ENCODE measurements at places on chromosomes 5 and 9. TPM values are rescaled to one million over a fixed set of nuclear protein-coding genes. Genes with fewer than 3 reads are reported as not detected.

Gene SLC6A18
- total RNA-seq = not detected

Gene STC2
- 12.0 TPM for total RNA-seq

Gene EPB41L4B
- total RNA-seq = 71.6 TPM

DNA sequence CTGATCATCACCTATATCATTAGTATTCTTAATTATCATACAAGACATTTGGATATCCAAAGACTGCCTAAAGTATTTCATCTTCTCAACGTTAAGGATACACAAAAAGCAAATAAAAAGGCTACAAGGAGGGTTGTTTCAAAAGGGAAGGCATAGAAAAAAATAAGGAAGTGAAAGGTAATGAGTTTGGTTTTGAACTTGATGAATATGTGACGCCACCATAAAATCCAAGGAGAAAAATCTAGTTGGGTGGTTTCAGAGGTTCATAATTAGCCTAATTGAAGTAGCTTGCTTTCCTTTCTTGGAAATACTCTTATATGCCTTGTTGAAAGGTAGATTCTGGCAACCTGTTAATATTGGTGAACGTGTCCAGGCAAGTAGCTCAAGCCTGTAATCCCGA lies 96.1 kb upstream of the SGCD start:
- no peaks in the 10 kb centered on the region for H3K36me3 ChIP-seq
- DNase-seq = no peak
- H3K27me3 ChIP-seq = no peaks in the 10 kb centered on the region
- H3K4me1 ChIP-seq = no peaks in the 10 kb centered on the region

GRCh38 chr9:114855488-114855887 lies 49.6 kb upstream of the TNFSF15 start:
- no peak for DNase-seq
- H3K27ac ChIP-seq = no peak overlapping the region
- no peak overlapping the region for H3K4me3 ChIP-seq
- no peaks in the 10 kb centered on the region for H3K36me3 ChIP-seq

DNA sequence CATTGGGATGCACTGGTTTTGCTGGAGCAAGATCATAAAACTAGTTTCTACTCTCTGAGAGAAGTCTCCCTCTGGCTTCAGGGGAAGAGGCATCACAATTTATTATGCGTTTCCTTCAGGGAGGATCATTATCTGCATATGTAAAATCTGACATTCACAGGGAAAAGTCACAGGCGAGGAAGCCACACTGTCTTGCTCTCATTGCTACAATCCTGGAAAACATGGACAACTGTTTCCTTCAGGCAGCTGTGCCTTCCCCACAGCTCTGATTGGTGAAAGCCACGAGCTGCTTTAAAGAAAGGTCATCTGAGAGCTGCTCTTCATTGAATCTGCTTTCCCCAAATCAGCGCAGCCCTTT lies 397.8 kb downstream of the MED10 start:
- no peaks in the 10 kb centered on the region for H3K36me3 ChIP-seq
- DNase-seq = no peak
- no peak overlapping the region for H3K27ac ChIP-seq
- H3K4me3 ChIP-seq = no peak overlapping the region

DNA sequence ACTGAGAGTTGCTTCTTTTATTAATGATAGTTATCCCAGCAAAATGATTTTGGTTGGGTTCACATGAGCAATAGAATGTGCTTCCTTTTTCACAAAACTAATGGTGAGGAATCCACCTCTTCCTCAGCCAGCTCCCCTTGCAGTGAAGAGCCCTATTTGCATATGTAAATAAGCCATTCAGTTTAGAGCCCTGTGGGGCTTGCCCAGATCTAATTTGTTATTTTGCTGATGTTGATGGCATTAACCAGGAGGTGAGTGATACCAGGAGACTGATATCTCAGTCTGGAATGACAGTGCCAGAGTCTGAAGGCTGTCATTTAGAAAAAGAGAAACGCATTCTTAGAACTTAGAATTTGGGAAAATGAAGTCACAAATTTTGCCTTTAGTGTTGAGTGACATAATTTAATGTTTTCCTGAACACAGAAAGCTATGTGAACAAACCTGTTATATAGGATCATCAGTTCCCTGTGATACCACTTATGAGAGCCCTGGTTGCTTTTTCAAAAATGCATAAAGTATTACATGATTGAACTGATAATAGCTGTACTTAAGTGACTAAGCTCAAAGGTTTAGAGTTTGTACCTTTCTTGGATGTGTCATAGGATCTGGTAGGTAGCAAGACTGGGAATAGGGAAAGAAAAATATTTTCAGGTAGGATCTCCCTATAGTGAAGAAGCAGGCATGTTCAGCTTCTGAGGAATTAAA lies 271.6 kb downstream of the MAST4 start:
- no peak for DNase-seq
- no peak overlapping the region for H3K4me3 ChIP-seq
- H3K27me3 ChIP-seq = no peaks in the 10 kb centered on the region
- no peak overlapping the region for H3K27ac ChIP-seq
- no peaks in the 10 kb centered on the region for H3K36me3 ChIP-seq

DNA sequence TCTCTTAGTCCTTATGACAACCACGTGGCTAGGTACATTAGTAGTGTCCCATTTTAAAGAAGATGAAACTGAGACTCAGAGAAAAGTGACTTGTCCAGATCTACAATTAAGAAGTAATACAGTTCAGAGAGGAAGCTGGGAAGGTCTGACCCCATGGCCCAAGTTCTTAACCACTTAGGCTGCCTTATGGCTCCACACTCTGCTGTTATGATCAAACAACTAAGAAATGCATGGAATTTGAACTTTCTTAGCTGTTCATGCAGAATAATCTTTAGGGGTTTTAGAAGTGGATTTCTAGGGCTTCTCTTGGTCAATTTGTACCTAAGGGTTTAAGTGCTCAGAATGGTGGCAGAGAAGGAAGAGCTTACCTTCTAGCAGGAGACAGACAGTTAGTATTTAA lies 128.0 kb upstream of the MSX2 start:
- no peaks in the 10 kb centered on the region for H3K4me1 ChIP-seq
- H3K4me3 ChIP-seq = no peak overlapping the region
- no peak for DNase-seq
- no peaks in the 10 kb centered on the region for H3K27me3 ChIP-seq

Gene CDC25C
- not detected for total RNA-seq

GRCh38 chr5:153974813-153975163 lies 63.9 kb downstream of the FAM114A2 start:
- no peak for DNase-seq
- H3K4me1 ChIP-seq = no peaks in the 10 kb centered on the region
- H3K27ac ChIP-seq = no peak overlapping the region
- no peaks in the 10 kb centered on the region for H3K27me3 ChIP-seq
- H3K36me3 ChIP-seq = no peaks in the 10 kb centered on the region
- no peak overlapping the region for H3K4me3 ChIP-seq

Gene GLRA1
- total RNA-seq = not detected

DNA sequence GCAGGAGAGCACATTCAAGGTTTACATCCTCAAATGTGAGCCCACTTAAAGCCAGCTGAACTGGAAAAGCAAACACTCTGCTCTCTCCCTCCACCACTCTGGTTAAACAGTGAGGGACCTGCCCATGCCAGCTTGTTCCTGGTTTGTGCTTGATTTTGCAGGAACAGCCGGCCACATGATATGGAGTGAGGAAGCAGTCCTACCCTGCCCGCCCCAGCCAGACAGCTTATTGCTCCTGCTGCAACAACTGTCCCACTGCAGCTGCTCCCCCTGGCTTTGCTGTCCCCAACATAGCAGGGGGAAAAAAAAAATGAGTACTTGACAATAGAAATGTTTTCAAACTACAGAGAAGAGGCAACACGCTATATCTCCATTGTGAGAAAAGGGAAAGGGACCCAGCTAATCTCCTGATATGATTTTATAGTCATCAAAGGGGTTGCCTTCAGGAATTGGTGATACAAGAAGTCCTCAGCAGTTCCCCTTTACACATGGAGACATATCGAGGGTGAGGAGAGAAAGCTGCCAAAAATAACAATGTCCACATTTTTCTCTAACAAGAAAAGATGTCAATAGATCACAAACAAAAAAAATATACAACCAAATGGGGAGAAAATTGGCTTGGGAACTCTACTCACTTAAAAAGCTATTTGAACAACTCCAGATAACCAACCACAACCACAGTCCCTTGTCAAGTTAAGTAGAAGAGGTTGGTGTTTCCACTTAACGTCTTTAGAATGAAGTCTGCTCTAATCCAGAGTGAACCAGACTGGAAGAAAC lies 4.6 kb downstream of the MYO10 start:
- no peak overlapping the region for H3K4me3 ChIP-seq
- DNase-seq = peak; percentile 88
- peak overlapping the region; percentile 80 for H3K27ac ChIP-seq
- H3K36me3 ChIP-seq = no peaks in the 10 kb centered on the region
- peaks cover 36% of the 10 kb centered on the region for H3K4me1 ChIP-seq

Gene RNF183
- total RNA-seq = not detected

- DNase-seq = no peak
- no peak overlapping the region for H3K27ac ChIP-seq
- H3K4me1 ChIP-seq = no peaks in the 10 kb centered on the region
Observed at GRCh38 chr9:135570456-135570855, 8.9 kb downstream of the PAEP start.

DNA sequence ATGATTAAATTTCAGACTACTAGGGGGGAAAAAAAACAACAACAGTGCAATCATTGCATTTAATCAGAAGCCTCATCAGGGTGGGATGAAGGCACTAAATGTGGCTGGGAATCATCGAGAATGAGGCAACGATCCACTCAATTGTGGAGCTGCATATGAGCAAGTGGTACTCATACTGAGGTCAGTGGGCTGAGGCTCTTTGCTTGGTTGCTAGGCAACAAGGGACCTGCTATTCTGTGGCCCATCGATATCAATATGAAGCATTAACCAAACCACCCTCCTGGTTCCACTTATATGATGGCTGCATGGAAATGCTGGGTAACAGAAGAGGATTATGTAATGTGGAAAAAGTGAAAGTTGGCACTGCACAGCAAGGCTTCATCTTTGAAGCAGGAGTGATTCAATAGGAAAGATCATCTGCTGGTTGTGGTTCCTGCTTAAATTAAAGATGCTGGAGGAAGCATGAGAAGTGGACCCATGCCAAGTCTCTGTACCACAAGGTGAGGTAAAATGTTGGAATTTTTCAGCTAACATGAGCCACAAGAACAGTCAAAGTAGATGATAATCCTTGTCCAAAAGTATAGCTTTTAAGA lies 159.8 kb upstream of the HMHB1 start:
- H3K27ac ChIP-seq = no peak overlapping the region
- no peak for DNase-seq
- no peaks in the 10 kb centered on the region for H3K27me3 ChIP-seq

Gene GRXCR2
- total RNA-seq = not detected

DNA sequence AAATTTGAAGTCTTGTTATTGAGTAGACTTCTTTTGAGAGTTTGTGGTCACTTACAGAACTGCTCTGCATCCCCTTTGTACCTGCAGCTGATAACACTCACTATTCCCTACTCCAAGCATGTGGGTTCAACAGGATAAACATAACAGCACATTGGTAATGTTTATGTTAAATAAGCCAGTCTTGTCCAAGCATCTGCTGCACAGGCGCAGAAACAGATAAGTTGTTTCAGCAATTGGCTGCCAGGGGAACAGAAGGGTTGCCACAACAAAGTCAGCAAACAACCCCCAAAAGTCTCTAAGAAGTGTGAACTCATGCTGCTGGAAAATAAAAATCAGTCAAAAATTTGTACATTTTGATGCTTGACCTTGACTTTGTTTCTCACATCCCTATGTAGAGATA lies 174.6 kb downstream of the GDNF start:
- DNase-seq = no peak
- H3K4me1 ChIP-seq = no peaks in the 10 kb centered on the region
- H3K36me3 ChIP-seq = no peaks in the 10 kb centered on the region
- H3K4me3 ChIP-seq = no peak overlapping the region
- no peaks in the 10 kb centered on the region for H3K27me3 ChIP-seq

Gene DOCK2
- total RNA-seq = 12.3 TPM

Gene GCNT4
- total RNA-seq = 3.1 TPM

GRCh38 chr9:136536721-136537241 lies 9.1 kb downstream of the NOTCH1 start:
- H3K36me3 ChIP-seq = no peaks in the 10 kb centered on the region
- H3K4me1 ChIP-seq = peaks cover 71% of the 10 kb centered on the region
- no peaks in the 10 kb centered on the region for H3K27me3 ChIP-seq

DNA sequence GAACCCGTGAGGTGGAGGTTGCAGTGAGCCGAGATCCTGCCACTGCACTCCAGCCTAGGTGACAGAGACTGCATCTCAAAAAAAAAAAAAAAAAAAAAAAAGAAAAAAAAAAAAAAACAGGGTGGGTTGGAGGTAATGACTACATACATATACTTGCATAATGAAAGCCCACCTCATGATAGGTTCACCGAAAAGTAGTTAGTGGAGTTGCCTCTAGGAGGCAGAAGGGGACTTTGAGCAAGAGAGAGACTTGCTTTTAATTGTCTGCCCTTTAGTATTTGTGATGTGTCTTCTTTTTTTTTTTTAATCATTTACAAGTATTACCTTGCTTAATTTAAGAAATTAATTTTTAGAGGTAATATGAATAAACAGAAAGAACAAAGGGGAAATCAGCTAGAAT lies 99.8 kb downstream of the PPARGC1B start:
- H3K4me3 ChIP-seq = no peak overlapping the region
- no peaks in the 10 kb centered on the region for H3K36me3 ChIP-seq
- no peaks in the 10 kb centered on the region for H3K4me1 ChIP-seq
- H3K27ac ChIP-seq = no peak overlapping the region
- H3K27me3 ChIP-seq = no peaks in the 10 kb centered on the region
- DNase-seq = no peak

DNA sequence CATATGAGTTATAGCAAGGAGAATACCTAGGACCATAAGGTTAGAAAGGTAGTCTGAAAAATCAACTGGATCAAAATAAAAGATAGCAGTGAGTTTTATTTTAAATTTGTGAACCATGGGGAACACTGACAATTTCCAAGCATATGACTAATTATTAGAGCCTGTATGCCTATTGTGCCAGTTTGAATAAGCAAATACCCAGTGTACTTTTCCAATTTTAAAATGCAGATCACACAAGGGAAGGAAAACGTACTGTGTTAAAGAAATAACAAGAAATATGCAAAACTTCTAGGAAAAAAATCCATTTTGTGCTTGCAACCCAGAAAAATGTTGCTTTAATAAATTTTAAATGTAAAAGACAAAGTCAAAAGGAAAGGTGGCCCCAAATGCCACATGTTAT lies 257.4 kb downstream of the BNC2 start:
- no peak overlapping the region for H3K4me3 ChIP-seq
- DNase-seq = no peak
- peaks cover 10% of the 10 kb centered on the region for H3K4me1 ChIP-seq
- no peak overlapping the region for H3K27ac ChIP-seq
- no peaks in the 10 kb centered on the region for H3K36me3 ChIP-seq
- no peaks in the 10 kb centered on the region for H3K27me3 ChIP-seq

DNA sequence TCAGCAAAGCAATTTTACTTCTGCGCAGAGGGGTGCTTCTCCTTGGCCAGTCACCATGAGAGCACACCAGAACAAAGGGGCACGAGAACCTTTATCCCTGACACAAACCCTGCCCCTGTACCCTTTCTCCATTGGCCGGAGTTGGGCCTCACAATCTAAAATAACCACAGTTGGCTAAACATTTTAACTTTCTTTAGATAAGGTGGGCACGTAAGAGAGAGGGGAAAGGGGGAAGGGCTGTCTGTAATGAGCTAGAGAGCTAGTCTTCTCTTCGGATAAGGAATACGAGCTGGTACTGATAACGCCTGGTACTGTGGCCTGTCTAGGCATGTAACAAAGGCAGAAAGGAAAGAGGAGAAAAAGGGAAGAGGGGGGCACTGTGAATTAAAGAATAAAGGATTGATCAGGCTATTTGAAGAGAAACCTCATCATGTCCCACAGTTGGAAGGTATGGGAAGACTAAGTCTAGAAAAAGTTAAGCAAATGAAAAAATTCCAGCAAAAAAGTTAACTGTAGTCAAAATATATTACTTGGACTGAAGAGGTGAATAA lies 1.8 kb upstream of the IARS1 start:
- DNase-seq = no peak
- no peak overlapping the region for H3K27ac ChIP-seq
- no peak overlapping the region for H3K4me3 ChIP-seq
- H3K27me3 ChIP-seq = no peaks in the 10 kb centered on the region
- H3K36me3 ChIP-seq = peaks cover 25% of the 10 kb centered on the region
